Glutamatergic neuron (in vitro differentiated cells): ENCODE measurements at places on chromosomes 5 and 9. TPM values are rescaled to one million over a fixed set of nuclear protein-coding genes. Genes with fewer than 3 reads are reported as not detected.

The ECM2 gene
- 0.20 TPM for total RNA-seq

The GHR gene
- total RNA-seq = not detected

The ARID3C gene
- total RNA-seq = not detected

The SPAG8 gene
- total RNA-seq = not detected

The SLC6A18 gene
- not detected for total RNA-seq

The PCDH1 gene
- 7.9 TPM for total RNA-seq

The SPATA6L gene
- total RNA-seq = 0.59 TPM

The SV2C gene
- total RNA-seq = 17.8 TPM
